Effector memory CD4-positive, alpha-beta T cell (primary cell): ENCODE measurements at places on chromosomes 7 and 10.

DNA sequence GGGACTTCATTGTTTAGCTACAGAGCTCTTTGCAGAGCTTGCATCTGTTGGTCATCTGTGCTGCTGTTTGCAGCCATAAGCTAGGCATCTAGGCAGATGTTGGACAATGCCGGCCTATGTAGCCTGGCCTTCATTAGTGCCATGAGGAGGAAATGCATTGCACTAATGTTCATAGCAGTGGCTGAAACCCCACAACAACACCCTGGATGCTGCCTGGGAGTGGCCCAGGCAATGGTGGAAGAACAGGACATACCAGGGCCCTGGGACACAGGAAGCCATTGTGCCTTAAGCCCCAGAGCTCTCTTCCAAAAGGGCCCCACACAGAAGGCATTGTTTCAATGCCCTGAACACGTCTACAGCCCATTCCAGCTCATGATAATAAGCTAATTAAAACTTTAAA is 131.5 kb upstream of the LYZL1 start:
- no peak for DNase-seq

DNA sequence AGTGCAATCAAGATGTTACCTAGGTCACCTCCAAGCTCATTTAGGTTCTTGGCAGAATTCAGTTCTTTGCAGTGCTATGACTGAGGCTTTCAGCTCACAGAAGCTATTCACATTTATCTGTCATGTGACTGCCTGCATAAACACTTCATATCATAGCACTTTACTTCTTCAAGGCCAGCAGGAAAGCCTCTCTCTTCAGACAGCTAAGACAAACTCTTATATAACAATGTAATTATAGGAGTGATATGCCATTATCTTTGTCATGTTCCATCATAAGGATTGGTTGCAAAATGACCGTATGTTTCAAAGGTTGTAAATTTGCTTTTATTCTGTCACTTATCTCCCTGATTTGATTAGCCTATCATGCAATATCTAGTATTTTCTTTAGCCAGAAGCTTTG is 78.8 kb upstream of the TMEM196 start:
- no peak for DNase-seq

DNA sequence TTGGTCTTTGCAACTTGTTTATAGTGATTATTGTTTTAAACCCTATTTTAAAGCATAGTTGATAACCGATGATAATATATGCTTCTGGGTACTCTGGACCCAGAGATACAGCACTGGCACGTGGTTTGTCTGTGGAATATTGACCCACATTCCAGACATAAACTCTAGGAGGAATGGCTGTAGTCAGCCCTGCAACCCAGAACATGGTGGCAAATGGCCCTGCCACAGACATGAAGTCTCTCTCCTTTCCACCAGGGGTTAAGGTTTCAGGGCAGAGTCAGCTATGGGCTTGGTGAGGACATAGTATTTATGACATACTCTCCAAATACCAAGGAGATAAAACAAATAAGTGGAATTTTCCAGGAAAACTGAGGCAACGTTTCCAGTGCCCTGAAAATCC is 83.6 kb downstream of the NAMPT start:
- DNase-seq = no peak

DNA sequence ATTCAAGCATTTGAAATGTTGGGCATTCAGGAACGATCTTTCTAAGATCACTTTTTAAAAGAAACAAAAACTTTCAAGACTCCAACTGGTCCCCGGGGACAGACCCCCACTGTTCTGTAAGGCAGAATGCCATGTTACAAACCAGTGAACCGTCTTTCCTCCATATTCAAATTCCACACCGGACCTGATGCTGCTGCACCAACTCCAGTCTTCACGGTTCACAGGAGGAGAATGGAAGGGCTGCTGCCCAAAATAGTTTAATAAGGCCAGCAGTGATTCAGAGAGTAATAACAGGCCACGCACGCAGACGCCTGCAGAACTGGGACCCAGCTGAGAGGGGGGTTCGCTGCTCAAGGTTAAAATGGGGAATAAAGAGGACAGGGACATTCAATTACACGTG is 47.2 kb downstream of the OSBPL3 start:
- no peak for DNase-seq

GRCh38 chr7:147276783-147277370 is 1160.3 kb downstream of the CNTNAP2 start:
- DNase-seq = no peak

GRCh38 chr7:63087575-63088190 is 911.0 kb upstream of the ZNF722 start:
- DNase-seq = no peak

GRCh38 chr7:30844483-30844874 is 67.2 kb upstream of the AQP1 start:
- no peak for DNase-seq

DNA sequence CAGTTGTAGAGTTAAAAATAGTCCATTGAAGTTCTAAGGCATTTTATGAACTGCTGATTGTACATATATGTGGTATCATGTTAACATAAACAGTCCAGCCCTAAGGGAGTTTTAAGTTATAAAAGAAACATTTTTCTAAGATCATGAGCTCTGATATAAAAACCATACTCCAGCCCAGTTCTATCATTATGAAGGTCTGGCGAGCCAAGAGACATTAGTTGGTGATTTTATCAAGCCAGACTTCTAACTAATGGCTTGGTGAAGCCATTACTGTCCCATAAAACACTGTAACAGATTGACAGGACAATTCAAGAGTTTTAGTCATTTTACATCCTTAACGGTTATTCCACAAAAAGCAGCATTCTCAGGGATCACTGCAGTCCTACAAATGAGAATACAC is 221.6 kb downstream of the RNLS start:
- no peak for DNase-seq

DNA sequence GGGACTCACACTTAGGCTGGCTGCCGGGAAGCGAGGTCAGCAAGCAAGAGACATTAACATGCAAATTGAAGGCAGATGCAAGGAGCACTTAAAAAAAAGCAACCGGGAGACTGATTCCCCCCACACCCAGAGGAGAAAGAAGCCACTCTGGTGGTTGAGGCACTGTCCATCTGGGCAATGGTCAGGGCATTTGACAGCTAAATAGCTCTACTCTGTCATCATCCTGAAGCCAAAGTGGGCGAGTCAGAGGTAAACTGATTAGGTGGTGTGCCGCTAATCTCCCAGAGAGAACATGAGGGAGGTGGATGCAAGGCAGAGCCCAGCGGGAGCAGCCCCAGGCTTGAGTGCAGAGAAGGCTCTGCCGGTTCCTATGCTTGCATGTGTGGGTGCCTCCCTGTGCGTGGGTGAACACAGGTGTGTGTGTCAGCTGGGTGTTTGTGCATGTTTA is 100.6 kb downstream of the PLXNA4 start:
- DNase-seq = no peak

- no peak for DNase-seq
Measured at GRCh38 chr10:96230527-96230926, 40.8 kb downstream of the BLNK start.

DNA sequence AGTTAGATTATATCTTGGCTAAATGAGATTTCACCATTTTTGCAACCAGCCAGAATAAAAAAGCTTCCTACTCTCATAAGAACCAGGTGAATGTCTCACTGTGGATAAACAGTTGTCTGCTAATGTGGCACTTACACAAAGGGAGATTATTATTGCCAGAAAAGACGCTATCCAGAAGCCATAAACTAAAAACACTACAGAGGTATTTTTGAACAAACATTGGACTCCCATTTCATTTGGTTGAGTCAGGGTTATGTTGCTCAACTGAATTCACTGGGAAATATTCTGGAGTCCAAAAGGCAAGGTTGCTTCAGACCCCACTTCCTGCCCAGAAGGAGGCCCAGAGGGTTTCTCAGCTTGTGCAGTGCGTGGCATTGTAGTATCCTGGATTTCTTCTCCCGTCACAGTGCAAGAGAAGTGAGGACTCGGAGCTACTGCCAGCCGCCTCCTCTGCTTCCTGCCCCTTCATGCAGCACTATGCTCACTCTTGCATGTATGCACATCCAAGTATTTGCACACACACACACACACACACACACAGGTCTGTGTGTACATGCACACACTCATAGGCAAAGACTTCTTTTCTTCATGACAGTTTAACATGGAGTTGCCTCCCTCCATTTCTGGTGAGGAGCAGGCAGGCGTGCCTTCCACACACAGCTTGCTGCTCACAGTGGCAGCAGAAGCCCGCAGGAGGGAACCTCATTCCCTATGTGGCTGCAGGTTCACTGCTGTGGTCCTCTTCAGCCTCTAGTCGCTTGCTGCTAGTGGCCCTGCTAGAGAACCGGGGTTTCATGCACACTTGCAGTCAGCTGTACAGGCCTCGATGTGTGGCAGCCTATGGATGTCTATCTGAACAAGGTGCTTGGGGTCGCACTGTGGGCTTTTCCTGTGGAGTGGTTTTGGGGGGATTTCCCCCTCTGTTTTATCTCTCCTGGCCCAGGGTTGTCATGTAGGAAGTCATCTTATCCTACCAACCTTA is 10.1 kb downstream of the DENND10 start:
- no peak for DNase-seq

- no peak for DNase-seq
Measured at GRCh38 chr7:149547126-149547525, 49.5 kb upstream of the ZNF746 start.

GRCh38 chr7:113267885-113268284 is 149.5 kb upstream of the SMIM30 start:
- DNase-seq = no peak

DNA sequence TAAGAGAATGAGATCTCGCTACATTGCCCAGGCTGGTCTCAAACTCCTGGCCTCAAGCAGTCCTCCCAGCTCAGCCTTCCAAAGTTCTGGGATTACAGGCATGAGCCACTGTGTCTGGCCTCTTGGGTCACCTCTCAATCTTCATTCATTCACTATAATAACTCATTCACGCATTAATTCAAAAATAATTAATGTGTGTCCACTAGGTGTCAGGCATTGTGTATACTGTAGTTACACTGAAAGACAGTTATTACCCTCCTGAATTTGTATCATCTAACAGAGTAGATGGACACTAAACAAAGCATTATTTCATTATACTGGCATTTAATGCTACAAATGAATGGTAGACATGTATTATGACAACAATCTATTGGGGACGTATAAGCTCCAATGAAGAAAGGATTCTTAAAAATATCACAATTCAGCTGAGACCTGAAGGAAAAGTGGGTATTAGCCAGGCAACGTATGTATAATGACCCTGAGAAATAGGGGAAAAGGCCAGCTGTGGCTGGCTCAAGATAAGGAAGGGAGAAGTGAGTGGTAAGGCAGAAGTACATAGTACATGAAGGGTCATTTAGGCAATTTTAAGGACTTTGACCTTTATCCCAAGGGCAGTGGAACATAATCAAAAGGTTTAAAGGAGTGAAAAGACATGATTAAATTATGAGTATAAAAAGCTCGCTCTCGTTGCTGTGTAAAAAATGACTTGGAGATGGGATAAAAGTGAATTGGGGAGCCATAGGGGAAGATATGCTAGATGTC is 150.7 kb downstream of the BTAF1 start:
- DNase-seq = no peak

DNA sequence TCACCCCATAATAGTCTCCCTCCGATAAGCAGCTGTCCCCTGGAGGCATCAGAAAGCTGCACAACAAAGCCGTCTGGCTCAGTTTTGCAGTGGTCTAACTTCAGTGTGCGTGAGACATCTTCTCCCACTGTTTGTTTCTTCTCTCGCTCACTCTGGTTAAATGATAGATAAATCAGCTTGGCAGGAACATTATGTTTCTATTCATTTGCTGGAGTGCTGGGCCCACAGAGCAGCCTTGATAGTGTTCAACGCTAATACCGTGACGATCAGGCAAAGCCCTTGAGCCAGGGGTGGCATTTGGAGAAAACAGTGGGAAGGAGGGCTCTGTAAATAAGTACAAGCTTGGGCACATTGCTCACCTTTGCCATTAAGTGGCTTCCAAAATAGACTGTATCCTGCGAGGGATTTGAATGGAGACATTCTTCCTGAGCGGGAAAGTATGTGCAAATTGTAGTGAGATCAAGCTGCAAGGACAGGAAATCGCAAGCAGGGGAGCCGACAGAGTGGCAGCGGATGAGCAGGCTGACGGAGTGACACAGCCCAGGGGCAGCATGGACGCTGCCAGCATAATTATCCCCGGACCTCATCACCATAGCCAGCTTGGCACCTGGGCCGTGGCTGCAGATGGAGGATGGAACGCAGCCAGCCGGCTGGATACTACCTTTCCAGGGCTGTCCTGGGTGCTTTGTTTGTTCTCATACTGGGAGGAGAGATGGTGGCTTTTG is 256.8 kb upstream of the FZD8 start:
- DNase-seq = no peak

GRCh38 chr7:2520761-2521290 is 1.3 kb downstream of the LFNG start:
- DNase-seq = no peak

DNA sequence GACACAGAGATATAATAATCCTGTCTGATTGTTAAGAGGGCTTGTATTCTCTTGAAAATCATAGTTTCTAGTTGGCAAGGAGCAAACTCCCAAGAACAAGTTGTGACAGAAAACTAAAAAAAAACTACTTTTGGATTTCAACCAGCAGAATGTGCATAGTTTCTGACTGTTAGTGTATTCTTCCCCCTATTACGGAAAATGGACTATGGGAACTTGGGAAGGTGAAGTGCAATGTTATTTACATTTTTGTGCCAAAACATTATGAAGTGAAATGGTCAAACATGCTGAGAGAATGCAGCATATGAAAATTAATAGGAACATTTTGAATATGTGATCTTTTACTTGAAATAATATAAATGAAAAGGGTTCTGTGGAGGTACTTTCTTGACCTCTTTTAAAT is 660.8 kb downstream of the SUGCT start:
- DNase-seq = no peak

GRCh38 chr7:85014936-85015660 is 171.8 kb downstream of the SEMA3D start:
- DNase-seq = no peak

DNA sequence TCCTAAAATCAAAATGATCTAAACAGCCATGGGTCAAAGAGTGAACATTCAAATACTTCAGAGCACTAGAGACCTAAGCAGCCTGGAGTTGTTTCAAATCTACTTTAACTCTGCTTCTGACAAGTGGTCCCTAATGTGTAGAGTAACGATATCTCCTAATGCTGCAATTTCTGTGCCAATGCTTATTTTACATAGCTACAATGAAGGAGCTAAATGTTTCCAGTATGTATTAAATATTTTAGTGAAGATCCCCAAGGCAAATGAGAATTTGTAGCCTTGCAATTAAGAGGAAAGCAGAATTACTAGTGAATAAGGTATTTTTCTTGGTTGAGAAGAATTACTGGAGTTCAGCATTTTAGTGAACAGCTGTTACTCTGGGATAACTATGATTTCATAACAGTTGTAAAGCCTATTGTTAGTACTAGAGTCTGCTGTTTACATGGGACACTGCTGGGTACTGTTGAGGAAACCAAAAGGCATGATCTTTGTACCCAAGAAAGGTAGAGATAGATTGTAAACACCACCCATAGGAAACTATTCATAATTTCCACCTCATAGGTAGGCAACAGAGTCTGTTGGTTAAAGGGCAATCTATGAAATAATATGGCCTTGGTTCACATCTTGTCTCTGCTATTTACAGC is 271.9 kb downstream of the PLXDC2 start:
- DNase-seq = no peak

GRCh38 chr10:20582041-20582440 is 315.1 kb downstream of the NEBL start:
- DNase-seq = no peak
